ENCODE measurements at places on chromosomes 4 and X.

- DNase-seq = peak; percentile 68
These were observed 905 bp downstream of the NSUN7 start for GRCh38 chr4:40750461-40751258.

DNA sequence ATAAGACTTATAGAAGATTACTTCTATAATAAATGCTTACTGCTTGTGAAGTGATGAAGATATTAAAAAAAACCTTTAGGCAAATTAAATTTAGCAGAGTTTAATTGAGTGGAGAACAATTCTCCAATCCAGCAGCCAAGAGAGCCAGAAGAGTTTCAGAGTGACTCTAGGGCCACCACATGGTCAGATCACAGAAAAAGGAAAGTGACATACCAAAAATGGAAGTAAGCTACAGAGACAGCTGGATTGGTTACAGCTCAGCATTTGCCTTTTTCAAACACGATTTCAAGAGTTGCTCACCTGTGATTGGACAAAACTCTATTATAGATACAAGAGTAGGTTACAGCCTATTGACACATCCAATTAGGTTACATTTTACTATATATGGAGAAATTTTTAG lies 79.0 kb upstream of the TRAM1L1 start:
- DNase-seq = no peak

- no peak for DNase-seq
These were observed 382.7 kb upstream of the RASGEF1B start for GRCh38 chr4:81854406-81854805.

DNA sequence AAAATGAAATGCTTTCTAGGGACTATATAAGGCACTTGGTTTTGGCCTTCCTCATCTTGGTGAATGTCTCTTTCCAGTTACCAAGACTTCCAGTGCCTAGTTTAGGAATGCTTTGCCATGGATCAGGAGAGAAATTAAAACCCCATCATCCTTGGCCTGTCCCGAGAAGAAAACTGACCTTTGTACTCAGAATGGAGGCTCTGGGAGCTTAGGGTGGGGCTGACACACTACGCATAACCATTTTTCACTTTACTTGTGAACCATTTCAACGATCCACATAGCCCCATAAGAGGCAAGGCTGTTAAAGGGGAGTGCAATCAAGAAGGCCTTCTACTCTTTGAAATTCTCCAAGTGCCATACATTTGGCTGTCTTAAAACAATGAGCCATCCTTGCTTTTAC lies 26.7 kb upstream of the ZCCHC13 start:
- no peak for DNase-seq

DNA sequence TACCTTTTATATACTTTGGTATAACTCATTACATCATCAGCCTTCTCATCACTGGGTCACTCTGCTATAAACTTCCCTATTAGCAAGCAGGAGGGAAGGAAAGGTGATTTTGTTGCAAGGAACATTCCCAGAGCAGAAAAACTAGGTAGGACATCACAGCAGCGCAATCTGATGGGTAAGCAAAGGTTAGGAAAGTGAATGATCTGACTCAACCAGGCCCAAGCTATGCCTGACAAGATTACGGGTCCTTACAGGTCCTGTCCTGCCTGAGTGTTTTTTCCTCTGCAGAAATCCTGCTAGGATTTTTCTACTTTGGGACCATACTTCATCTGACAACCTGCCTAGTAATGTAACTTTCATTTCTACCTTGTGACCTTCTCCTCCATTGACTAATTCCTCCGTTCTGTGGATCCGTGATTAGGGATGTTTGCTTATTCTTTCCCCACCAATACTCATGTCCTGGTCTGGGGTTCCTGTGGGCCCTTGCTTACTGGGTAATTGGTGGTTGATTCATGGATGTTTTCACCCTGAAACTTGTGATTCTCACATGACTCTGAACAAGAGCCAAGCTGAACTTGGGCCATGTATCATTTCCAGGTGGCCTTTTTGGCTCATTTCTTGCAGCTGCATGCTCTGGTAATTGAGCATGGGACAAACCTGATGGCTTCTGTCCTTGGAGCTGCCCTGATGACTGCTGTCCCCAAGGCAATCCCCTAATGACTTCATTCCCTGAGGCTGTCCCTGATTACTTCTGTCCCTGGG lies 111.9 kb upstream of the KIT start:
- DNase-seq = no peak

DNA sequence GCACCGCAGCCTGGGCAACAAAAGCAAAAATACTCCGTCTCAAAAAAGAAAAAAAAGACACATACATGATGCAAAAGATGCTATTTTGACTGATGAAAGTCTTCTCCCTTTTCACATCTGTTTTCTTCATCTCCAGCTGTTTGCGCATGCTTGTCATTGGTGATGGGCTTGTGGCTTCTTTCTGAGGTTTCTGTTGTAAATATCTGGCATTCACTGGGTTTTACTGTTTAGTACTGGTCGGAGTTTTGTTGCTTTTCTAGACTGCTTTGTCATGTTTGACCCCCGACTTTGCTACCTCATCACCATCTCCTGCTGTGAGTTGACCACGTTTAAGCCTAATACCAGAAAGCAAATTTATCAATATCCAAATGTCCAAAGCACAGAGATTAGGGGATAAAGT lies 34.4 kb downstream of the PTCHD1 start:
- DNase-seq = no peak

GRCh38 chr4:2837904-2838496 lies 5.6 kb upstream of the ADD1 start:
- peak; percentile 69 for DNase-seq

GRCh38 chr4:137129441-137129840 lies 402.9 kb downstream of the PCDH18 start:
- DNase-seq = no peak

DNA sequence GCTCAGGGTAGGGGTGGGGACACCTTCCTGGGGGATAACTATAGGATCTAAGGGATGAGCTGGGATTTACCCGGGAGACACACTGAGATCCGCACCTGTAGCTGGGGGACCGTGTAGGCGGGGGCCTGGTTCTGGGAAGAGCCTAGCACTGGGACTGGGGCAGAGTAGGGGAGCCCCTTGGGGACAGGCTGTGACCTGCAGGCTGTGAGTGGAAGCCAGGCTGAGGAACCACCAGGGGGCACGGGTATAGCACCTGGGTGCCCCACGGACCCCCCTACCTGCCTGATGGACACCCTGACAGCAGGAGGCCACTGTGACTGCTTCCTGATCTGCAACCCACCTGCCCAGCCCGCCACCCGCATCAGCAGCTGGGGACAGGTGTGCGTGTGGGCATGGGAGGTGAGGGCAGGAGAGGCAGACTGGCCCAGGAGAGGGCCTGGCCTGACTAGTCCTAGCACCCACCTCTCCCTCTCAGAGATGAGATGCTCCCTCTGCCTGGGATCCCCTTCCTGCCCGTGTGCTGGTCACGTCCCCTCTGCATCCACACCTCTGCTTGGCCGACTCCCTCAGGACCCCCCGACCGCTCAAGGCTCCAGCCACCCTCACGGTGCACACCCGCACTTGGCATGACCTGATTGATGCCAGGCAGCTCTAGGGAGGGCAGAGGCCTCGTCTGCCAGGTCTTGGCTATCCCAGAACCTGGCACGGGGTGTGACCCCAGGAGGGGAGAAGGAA lies 94.2 kb upstream of the NKX1-1 start:
- no peak for DNase-seq

GRCh38 chrX:65837875-65838549 lies 170.6 kb downstream of the MSN start:
- DNase-seq = no peak

DNA sequence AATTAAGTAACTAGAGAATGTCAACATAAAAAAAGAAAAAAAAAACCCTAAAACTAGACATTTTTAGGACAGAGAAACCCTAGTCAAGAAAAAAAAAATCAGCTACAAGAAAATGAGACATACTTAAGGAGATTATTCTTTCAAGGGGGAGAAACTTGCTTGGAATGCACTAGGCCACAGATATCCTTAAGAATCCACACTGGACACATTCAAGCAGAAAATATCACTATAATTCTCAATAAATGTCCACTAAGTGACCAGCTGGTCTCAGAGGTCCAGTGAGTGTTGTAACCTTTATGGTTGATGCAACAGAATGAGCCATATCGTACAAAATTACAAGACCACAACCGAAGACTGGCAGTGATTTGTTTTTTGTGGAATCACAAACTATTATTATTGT lies 15.6 kb upstream of the IBSP start:
- DNase-seq = no peak

DNA sequence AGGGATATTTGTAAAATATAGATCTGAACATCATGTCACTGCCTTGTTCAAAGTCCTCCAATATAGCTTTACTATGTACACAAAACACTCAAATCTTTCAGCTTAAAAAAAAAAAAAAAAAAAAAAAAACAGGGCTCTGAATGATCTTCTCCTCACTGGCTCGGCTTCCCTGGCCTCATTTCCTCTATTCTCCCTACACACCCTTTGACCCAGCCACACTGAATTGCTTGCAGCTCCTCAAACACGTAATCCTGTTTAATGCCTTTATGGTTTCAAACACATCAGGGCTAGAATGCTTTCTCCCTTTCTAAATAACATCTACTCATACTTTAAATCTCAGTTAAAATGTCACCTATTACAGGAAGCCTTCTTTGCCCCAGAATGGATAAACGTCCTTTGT lies 60.8 kb downstream of the MTMR8 start:
- no peak for DNase-seq

All from left forelimb (tissue), 1 donor.